ENCODE measurements at places on chromosomes 12 and 14.

GRCh38 chr14:32202491-32202997, 525 bp downstream of the RNU6-8 start:
- DNase-seq: no peak

DNA sequence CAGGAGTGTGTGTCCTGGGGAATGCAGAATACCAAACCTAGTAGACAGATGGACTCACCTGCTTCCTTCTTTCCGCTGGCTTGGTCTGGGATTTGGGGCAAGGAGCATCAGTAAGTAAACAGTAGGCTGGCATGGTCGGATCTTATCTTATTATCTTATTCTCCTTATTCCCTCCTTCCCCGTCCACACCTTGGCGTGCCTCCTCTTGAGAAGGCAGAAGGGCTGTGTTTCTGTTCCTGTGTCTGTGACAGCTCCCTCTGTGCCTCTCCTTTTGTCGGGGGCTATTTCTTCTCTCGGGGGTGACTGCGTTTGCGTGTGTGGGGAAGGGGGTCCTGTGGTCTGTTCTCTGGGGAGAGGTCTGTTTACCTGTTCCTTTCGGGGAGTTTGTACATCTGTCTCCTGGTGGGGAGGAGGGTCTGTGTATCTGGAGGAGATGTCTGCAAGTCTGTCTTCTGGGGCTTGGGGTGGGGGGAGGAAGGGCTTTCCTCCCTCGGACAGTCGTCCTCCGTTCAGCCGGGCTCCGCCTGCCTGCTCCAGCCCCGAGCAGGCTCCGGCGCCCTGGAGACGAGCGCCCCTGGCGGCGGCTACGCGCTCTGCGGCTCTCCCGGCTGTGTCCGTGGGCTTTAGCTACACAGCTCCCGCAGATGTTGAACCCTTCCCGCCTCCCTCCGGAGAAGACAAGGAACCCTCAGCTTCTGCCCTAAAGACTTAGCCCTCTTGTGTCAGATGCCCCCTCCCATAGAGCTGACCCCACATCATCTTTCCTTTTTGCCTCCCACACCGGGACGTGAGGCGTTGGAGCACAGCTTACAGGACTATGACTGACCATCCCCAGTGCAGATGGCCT, 4.4 kb downstream of the KRT86 start:
- DNase-seq: peak; percentile 53

GRCh38 chr12:41019461-41019860, 168.7 kb upstream of the PDZRN4 start:
- no peak for DNase-seq

DNA sequence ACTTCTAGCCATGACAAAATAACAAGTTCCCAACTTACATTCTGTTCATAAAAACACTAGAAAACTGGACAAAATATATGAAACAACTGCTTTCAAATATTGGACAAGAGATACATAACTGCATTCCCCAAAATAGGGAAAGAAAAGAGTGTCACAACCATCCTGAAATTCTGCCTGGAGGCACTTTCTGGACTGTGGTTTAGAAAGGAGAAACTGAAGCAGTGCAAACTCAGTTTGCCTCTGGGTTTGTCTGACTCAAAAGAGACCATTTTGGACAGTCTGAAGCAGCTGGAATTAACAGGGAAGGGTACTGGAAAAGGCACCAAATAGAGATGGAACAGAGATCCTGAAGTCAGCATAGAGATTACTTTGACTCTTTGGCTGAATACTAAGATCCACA, 11.3 kb upstream of the SYT1 start:
- DNase-seq: no peak

GRCh38 chr14:93963692-93964091, 12.7 kb downstream of the ASB2 start:
- DNase-seq: no peak

DNA sequence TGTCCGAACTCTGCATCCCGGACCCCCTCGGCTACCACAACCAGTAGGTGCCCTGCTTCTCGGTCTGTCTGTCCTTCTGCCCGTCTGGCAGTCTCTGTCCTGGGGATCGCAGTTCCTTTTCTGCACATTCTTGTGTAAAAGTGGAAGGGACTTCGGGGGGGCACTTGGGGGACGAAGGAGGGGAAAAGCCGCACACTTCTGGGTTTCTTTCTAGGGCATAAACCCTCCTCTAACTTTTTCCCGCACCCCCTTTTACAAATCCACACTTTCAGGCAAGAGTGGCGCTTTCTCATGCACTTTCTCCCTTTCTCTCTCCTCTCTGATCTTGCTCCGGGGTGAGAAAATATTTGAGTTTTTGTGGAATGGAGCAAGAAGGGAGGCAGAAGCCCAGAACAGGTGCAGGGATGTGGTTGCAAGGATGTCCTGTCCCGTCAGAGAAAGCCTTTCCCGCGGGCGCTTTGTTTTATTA, 506 bp downstream of the ESRRB start:
- DNase-seq: no peak
